Activated naive CD8-positive, alpha-beta T cell treated with anti-CD3 and anti-CD28 coated beads, Interleukin-2, amount 50 U/mL, for 24 hours (primary cell): ENCODE measurements at places on chromosomes 6 and 20.

GRCh38 chr6:41049521-41049920 is 3.5 kb upstream of the APOBEC2 start:
- DNase-seq: no peak
- no peaks in the 10 kb centered on the region for H3K27me3 ChIP-seq
- H3K4me1 ChIP-seq: peaks cover 15% of the 10 kb centered on the region
- no peak overlapping the region for H3K4me3 ChIP-seq

- no peak overlapping the region for H3K4me3 ChIP-seq
- H3K27ac ChIP-seq: no peak overlapping the region
- H3K4me1 ChIP-seq: no peaks in the 10 kb centered on the region
- H3K27me3 ChIP-seq: peaks cover 2% of the 10 kb centered on the region
- H3K36me3 ChIP-seq: no peaks in the 10 kb centered on the region
Measured at GRCh38 chr6:72560721-72561593, 60.9 kb upstream of the KCNQ5 start.

DNA sequence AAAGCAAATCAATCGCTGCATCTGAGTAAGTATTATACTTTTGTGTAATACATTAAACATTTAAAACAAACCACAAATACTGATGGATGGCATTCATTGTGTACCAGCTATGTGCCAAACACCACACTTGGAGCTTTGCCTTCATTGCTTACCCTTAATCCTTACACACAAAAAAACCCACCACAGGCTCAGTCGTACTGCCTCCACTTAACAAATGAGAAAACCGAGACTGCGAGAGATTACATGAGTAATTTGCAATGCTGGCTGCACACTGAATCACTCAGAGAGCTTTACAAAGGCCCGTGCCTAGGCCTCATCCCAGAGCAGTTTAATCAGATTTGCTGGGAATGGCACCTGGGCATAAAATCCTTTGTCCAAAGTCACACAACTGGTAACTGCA is 130.5 kb downstream of the EDN1 start:
- H3K4me1 ChIP-seq: no peaks in the 10 kb centered on the region
- H3K4me3 ChIP-seq: no peak overlapping the region
- H3K27me3 ChIP-seq: no peaks in the 10 kb centered on the region
- no peaks in the 10 kb centered on the region for H3K36me3 ChIP-seq
- DNase-seq: no peak
- H3K27ac ChIP-seq: no peak overlapping the region

DNA sequence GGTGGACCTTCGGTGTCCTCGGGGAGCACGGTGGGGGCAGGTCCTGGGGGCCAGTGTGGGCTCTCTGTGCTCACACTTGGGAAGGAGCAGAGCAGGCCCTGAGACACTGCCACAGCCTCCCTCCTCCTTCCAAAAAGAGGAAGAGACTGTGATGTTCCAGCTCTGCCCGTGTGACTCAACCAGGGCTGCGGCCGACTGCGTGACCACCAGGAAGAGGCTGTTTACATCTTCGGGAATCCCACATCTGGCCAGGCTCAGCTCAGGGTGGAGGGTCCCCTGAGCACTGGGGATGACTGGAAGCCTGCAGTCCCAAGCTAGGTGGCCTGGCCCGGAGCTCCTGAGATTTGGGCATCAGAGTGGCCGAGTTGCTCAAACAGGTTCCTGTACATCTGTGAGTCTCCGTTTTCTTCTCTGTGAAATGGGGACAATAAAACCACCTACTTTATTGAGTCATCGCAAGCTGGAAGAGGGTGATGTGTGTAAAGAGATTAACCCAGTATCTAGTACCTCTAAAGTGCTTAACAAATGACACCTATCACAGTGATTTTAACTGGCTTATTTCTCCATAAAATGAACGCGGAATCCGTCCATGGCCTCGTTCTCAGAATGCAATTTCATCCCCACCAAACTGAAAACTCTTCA is 242.1 kb downstream of the DLL1 start:
- H3K27me3 ChIP-seq: peaks cover 5% of the 10 kb centered on the region
- DNase-seq: no peak
- H3K27ac ChIP-seq: no peak overlapping the region
- H3K4me3 ChIP-seq: no peak overlapping the region
- H3K4me1 ChIP-seq: peaks cover 9% of the 10 kb centered on the region

GRCh38 chr6:1525364-1526038 is 84.2 kb upstream of the FOXC1 start:
- H3K4me3 ChIP-seq: no peak overlapping the region
- H3K27me3 ChIP-seq: peaks cover 12% of the 10 kb centered on the region
- peaks cover 24% of the 10 kb centered on the region for H3K4me1 ChIP-seq
- no peak for DNase-seq

GRCh38 chr6:119344306-119344705 is 5.3 kb downstream of the MAN1A1 start:
- H3K4me1 ChIP-seq: peaks cover 61% of the 10 kb centered on the region
- DNase-seq: no peak
- no peak overlapping the region for H3K27ac ChIP-seq
- H3K27me3 ChIP-seq: no peaks in the 10 kb centered on the region
- no peak overlapping the region for H3K4me3 ChIP-seq

DNA sequence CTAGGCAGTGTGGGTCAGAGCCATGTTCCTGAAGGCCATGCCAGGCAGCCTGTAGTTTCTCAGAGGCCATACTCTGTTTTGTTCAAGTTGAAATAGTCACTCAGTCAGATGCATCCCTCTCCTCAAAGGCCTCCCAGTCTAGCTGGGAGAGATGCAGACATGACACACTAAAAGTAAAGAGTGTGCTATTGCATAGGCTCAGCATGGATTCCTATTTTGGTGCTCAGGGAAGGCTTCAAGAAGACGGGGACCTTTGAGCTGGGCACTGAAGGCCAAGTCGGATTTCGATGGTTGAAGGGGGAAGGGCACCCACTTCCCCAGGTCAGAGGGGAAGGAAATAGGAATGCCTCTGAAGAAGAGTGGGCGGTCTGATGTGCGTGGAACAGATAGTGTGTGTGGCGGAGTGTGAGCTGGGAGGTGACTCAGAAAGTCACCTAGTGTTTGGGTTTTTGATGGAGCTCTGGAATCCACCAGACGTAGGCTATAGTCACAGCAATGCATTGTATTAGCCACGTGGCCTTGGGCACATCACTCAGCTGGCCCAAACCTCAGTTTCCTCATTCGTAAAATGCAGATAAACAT is 3.7 kb downstream of the EPB41L1 start:
- DNase-seq: no peak
- no peaks in the 10 kb centered on the region for H3K36me3 ChIP-seq
- H3K4me3 ChIP-seq: no peak overlapping the region
- peaks cover 2% of the 10 kb centered on the region for H3K4me1 ChIP-seq
- peaks cover 18% of the 10 kb centered on the region for H3K27me3 ChIP-seq

DNA sequence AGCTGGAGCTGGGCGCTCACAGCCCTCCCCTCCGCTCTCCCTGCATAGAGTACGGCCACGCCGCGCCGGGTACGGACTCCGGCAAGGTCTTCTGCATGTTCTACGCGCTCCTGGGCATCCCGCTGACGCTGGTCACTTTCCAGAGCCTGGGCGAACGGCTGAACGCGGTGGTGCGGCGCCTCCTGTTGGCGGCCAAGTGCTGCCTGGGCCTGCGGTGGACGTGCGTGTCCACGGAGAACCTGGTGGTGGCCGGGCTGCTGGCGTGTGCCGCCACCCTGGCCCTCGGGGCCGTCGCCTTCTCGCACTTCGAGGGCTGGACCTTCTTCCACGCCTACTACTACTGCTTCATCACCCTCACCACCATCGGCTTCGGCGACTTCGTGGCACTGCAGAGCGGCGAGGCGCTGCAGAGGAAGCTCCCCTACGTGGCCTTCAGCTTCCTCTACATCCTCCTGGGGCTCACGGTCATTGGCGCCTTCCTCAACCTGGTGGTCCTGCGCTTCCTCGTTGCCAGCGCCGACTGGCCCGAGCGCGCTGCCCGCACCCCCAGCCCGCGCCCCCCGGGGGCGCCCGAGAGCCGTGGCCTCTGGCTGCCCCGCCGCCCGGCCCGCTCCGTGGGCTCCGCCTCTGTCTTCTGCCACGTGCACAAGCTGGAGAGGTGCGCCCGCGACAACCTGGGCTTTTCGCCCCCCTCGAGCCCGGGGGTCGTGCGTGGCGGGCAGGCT is 4.6 kb downstream of the KCNK15 start:
- peaks cover 26% of the 10 kb centered on the region for H3K27me3 ChIP-seq
- peaks cover 14% of the 10 kb centered on the region for H3K4me1 ChIP-seq
- no peak overlapping the region for H3K27ac ChIP-seq

GRCh38 chr6:159908535-159908934 is 17.7 kb downstream of the MAS1 start:
- H3K4me3 ChIP-seq: no peak overlapping the region
- peaks cover 22% of the 10 kb centered on the region for H3K27me3 ChIP-seq
- H3K27ac ChIP-seq: no peak overlapping the region
- H3K4me1 ChIP-seq: peaks cover 3% of the 10 kb centered on the region
- no peak for DNase-seq
